D721Med (cell line): ENCODE measurements at places on chromosomes 2 and 18.

DNA sequence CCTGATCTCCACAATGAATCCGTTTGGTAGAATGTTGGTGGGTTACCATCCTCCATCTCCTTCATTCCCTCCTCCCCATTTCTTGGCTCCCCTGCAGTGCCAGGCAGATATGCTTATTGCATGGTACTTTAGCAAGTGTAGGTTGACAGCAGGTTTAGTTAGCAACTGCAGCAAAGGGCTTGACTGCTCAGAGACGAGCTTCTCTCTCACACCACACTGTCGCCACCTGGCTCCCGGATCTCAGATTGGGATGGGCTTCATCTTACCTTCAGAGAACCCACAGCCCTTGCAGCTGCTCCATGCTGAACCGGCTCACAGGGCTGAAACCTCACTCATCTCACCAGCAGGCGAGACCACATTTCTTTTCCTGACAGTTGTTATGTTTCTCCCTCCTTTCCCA is 88.8 kb downstream of the VWA3B start:
- no peak for DNase-seq

GRCh38 chr18:79476918-79477571 is 81.3 kb downstream of the NFATC1 start:
- no peak for DNase-seq

DNA sequence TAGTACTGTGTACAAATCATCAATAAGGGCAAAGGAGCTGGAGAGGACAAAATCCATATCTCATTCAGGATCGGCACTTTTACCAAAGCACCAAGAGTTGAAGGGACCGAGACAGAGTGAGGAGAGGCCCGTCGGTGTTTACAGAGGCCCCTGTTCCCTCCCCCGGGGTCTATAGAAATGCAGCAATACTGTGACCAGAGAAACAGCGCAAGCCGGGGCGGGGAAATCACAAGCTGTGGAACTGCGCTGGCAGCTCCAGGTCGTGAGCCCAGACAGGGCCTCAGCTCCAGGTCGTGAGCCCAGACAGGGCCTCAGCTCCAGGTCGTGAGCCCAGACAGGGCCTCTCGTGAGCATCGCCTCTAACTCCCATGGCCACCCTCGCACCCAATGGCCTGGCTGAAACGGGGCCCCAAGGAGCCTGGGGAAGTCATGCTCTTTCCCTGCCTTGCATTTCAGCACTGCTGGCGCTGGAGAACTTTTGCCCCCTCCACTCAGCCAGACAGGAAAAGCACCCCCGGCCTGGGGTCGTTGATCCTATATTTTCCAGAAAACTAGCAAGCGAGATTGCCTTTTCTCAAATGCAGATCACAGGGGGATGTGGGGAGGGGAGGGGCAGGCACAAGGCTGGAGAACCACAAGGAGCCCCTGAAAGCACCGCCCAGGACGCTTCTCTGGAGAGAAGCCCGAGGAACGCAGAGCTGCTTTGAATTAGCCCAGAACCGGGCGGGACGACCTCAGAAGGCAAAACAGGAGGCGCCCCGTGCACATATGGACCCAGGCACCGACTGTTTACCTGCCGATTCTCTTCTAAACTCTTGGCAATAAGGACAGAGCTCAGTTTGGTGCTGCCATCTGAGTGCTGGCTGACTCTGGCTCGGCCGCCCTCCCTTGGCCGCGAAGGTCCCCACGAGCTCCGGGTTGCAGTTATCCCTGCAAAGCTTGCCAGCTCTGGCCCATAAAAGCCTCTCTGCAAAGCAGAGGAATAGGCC is 223.7 kb downstream of the ACKR3 start:
- no peak for DNase-seq

DNA sequence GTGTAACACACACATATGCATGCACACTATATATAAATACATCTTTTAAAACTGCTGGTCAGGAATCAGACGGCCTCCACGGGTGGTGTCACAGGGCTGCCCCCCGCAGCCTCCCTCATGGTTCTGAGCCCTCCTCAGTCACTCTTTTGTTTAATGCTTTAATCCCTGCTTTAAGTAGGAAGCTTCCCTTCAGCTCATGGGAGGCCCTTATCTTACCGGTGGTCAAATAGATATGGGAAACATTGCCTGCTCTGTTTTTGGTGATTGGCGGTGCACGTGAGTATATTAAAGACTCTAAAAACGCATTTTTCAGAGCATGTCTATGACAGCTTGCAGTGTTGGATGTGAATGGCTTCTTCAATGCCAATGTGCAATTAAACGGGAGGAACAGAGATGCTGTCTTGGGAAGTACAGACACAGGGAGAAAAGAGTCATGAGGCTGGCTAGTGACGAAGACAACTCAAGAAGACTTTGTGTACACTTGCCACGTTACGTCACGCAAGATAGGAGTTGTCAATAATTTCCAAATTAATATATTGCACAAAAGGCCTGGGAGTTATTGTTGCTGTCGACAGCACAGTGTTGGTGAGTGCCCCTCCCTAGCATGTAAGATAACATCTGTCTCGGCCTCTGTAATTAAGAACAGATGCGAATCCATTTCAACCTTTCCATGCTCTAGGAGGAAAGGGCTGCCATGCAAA is 23.3 kb downstream of the GNLY start:
- DNase-seq = peak; percentile 60

DNA sequence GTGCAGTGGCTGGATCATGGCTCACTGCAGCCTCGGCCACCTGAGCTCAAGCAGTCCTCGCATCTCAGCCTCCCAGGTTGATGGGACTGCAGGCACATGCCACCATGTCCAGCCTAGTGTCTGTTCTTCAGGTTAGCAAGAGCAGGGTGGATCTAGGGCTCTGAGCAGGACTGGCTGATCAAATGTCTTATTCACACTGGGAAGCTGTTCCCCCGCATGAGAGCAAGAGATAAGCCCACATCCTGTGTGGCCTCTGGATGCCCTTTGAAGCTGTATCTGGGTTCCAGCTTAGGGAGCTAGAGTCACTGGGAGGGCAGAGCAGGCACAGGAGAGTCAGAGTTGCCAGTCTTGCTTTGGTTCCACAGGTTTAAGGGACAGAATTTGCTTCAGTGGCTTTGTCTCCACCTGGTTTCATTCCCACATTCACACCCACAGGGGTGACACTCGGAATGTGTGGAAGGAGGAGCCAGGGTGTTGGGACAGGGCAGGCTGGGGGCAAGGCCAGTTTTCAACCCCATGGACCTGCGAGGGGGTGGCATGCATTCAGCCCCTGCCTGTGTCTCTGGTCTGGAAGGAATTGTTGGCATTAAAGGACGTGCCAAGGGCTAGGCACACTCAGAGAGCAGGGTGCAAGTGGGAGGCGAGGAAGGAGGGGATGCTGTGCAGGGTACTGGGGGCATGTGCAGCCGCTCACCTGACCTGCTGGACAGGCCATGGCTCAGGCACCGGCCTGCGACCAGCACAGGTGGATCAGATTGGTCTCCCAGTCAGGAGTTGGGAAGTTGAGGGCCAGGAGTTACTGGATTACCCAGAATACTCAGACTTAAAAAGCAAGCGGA is 24.5 kb downstream of the PTPN18 start:
- DNase-seq = no peak

DNA sequence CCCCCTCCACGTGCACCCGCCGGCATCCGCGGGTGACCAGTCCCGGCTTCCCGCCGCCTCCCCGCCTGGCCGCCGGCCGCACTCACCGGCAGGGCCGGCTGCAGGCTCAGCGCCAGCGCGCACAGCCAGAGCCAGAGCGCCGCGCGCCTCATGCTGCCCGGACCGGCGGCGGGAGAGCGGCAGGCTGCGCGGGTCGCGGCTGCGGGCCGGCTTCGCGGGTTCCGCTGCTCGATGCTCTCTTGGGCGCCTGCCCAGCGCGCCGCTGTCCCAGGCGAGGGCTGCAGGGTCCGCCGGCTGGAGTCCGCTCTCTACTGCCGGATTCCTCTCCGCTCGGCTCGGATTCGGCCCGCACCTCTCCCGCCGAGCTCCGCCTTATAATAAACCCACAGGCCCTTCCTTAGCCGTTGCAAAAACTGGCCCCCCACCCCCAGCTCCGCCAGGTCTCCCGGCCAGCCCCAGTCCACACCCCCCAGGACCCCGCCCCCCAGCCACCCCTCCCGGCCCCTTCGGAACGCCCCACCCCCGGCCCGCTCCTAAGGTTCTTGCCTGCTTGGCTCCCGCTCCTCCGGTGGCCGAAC is at the start of gene SDC1:
SDC1 (minus strand) TSS at position 415 of the 578 bp plus-strand sequence; CDS start at position 152, 263 bp downstream.
- DNase-seq = no peak

DNA sequence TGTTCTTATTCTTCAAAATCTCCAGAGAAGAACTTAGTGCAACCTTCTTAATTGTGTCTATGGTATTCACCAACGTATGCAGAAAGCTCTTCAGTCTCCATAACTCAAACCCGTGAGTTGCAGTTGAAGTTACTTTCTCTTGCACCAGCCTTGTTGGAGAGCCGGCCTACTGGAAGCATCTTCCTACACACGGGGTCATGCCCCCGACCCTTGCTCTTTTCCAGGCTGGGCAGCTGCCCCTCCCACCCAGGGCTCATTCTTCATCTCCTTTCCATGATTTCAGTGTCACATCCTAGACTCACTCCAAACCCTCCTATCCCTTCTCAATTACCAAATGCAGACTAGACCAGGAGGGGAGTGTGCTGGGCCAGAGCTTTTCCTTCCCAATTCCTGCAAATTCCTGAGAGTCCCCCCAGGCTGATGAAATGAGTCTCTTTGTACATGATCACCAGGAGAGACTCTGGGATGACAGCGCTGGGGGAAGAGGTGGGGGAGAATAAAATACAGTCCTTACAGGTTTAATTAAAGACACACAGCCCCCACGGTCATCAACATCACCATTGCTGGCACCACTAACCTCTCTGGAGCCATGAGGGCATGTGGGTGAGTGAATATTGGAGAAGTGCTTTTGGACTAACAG is 75.3 kb downstream of the COLEC12 start:
- no peak for DNase-seq

GRCh38 chr2:58377181-58377580 is 136.1 kb upstream of the FANCL start:
- no peak for DNase-seq

DNA sequence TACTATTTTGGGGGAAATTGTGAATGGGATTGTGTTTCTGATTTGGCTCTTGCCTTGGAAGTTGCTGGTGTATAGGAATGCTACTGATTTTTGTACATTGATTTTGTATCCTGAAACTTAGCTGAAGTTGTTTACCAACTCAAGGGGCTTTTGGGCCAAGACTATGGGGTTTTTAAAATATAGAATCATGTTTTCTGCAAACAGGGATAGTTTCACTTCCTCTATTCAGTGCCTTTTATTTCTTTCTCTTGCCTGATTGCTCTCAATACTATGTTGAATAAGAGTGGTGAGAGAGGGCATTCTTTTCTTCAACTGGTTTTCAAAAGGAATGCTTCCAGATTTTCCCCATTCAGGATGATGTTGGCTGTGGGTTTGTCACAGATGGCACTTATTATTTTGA is 1383.8 kb upstream of the ACVR2A start:
- DNase-seq = no peak

DNA sequence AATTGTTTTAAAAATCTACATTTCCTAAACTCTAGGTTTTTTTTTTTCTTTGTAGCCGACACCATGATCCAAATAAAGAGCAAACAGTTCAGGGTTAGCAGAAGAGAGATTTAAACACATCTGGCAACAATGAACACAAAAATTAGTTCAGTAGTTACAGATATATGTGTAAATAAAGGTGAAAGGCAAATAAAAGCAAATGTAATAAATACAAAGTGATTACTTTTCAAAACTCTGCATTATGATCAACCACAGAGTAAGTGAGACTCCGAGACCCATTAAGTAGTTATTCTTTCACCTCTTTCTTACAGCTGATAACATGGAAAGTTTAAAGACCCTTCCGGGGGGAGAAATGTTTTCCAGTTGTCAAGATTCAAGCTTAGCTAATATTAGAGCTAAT is 716 bp downstream of the CALCRL start:
- no peak for DNase-seq

DNA sequence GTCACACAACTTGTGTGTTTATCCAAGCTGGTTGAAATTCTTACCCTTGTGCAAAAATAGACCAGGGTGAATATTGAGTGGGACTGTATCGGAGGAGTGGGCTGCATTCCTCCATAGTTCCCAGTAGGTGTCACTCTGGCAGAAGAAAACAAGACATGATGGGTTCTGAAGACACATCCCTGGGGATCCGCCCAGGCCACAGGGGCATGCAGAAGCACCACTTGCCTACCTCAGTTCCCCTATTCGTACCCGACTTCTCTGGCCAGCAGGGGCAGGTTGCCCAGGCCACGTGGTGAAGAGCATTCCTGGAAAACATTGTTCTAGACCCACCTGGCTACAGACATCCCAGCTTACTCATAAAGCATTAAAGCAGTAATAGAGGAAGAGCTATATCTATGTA is 168.2 kb downstream of the FAM210A start:
- peak; percentile 36 for DNase-seq

DNA sequence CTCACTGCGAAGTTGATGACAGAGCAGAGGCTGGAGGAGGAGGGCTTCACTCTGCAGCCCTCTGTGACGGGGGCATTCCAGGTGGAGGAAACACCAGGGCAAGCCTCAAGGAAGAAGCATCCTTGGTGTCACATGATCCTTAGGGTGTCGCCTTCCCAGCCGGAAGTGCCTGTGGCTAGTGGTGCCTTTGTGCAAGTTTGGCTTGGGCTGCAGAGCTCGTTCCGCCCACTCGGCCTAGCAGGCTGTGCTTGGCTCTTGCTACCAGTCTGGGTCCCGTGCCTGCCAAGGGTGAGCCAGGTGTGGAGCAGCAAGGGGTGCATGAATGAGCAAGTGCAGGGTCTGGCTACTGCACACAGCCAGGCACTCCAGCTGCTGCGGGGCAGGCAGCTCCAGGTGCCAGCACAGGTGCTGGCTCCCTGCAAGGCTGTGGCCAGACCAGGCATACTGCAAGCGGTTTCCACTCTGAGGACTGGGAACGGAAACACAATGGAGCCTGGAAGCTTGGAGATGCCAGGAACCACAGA is 325.3 kb upstream of the SMIM21 start:
- no peak for DNase-seq

DNA sequence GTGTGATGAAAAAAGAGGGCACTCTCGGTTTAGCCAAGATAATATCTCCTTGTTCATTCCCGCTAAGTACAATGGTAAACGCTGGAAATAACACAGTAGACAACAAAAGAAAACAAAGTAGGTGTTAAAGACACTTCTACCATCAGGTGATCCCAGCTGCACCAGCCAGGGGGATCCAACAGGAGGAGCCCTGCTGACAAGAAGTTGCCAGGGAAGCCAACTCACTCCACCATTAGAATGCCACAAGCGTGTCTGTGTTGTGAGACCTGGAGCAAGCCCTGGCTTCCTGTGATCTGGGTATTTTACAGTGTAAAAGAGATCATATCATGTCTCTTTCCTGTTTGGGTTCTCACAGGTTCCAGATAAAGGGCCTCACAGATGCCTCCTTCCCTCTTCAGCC is 117.0 kb downstream of the GRB14 start:
- DNase-seq = no peak

- DNase-seq = no peak
Measured at GRCh38 chr2:55490554-55490953, 29.0 kb upstream of the CFAP36 start.
